Karpas-422 (cell line): ENCODE measurements at places on chromosomes 16 and 17.

- no peak for DNase-seq
These were observed 419.4 kb downstream of the PMP22 start for GRCh38 chr17:14845591-14846281.

DNA sequence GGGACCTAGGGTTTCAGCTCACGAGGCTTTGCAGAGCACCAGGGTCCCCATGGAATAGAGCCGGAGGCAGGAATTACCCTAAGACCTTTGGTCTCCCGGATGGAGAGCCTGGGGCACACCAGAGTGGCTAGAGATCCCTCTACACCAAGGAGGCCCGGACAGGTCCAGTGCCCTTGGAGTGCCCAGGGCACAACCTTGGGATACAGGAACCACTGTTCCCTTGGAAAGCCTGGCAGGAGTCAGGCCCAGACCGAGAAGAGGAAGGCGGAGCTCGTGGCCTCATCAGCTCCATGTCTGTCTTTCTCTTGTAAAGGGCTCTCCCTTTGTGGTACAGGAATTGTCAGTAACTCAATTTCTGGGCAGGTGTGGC is 3.8 kb upstream of the DBNDD1 start:
- DNase-seq, result no peak

DNA sequence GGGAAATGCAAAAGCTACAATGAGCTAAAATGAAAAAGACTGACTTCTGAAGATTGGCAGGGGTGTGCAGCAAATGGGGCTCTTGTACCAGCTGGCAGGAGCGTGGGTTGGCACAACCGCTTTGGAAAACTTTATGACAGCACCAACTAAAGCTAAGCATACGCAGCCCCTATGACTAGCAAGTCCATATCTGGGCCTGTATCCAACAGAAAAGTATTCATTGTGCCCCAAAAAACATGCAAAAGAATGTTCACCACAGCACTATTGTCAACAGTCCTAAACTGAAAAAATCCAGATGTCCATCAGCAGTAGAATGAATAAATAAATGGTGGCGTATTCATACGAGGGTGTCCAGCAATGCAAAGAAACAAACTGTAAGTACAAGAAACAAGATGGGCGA is 22.6 kb upstream of the ITGA3 start:
- no peak for DNase-seq

DNA sequence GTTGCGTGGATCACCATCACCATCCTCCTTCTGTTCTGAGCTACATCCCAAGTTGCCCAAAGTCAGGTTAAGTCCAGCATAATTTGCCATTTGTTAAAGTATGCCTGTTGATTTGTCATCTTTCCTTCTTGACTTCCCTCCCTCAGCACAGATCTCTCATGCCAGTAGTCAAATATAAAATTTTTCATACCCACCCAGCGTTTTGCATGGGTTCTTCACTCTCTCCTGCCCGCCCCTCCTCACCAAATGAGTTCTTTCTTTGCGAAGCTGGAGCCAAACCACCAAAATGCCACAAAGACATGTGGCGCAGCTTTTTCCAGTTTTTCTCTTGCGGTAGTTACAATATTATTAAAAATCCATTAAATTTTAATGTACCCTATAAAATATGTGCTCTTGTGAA is 167.2 kb downstream of the MSI2 start:
- DNase-seq, result peak; percentile 93

DNA sequence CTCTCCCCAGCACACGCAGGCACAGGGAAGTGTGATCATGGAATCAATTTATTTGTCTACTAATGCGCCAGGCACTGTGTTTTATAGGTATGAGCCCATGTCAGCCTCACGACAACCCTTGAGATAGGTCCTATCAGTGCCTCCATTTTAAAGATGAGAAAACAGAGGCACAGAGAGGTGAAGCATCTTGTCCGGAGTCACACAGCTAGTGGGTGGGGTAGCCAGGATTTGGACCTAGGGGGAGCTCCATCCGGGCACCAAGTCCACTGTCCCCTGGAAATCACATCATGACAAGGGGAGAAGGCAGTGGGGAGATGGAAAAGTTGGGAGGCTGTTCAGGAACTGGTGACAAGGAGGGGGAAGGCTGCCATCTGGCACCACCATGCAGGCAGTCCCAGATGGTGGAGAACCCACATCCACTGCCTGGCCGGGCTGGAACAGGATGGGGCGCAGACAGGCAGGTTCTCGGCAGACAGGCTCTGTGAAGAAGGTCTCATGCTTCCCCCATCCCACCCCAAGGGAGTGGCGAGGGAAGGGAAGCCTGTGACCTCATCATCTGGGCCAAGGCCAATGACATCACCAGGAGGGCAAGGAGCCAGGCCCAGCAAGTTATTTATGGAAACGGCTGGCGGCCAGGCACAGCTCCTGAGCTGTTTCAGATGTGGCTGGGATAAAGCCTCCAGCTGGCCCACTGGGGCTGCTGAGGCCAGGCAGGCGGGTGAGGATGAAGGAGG is 126.0 kb upstream of the SDK2 start:
- no peak for DNase-seq

DNA sequence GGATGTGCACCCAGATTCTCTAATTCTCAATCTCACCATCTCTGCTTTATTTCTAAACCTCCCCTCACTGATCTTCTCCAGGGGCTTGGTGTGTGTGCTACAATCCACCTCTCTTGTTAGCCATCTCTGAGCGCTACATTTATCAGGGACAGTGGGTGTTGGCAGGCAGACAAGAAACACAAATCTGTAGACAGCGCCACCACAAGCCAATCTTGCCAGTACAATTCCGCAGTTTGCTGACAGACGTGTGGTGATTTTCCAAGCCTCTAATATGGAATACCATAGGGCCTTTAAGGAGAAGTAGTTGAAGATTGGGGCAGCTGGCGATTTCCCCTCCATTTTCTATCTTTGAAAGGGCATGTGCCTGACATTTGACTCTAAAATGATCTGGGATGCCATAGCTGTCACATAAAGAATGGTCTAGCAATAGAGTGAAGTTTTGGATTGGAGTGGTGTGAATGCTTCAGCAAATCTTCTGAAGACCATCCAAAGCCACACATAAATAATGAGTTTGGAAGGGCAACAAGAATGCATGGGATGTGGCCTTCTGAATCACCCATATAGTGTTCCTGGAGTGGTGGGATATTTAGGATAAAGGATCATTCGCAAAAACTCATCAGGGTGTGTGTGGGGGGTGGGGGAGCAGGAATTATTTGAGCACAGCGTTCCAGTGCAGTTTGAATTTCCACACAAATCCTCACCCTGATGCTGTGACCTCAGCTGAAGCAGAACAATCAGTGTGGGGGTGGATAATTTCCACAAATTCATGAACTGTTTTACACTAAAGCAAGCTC is 12.0 kb upstream of the ANKFN1 start:
- DNase-seq, result no peak

DNA sequence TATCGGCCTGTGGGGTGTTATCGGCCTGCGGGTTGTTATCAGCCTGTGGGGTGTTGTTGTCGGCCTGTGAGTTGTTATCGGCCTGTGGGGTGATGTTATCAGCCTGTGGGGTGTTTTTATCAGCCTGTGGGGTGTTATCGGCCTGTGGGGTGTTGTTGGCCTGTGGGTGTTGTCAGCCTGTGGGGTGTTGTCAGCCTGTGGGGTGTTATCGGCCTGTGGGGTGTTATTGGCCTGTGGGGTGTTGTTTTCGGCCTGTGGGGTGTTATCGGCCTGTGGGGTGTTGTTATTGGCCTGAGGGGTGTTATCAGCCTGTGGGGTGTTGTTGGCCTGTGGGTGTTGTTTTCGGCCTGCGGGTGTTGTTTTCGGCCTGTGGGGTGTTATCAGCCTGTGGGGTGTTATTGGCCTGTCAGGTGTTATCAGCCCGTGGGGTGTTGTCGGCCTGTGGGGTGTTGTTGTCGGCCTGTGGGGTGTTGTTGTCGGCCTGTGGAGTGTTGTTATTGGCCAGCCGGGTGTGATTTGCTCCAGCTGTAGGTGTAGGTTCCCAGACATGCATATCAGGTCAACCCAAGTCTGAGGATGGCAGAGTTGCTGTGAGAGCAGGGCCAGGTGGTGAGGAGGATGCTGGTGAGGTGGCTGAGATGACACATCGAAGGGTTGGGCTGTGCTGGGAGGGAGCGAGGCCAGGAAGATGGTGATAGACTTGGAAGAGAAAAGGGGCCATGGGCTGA is 7.1 kb downstream of the TRARG1 start:
- DNase-seq, result no peak

GRCh38 chr16:85430523-85431421 is 182.3 kb upstream of the GSE1 start:
- no peak for DNase-seq

DNA sequence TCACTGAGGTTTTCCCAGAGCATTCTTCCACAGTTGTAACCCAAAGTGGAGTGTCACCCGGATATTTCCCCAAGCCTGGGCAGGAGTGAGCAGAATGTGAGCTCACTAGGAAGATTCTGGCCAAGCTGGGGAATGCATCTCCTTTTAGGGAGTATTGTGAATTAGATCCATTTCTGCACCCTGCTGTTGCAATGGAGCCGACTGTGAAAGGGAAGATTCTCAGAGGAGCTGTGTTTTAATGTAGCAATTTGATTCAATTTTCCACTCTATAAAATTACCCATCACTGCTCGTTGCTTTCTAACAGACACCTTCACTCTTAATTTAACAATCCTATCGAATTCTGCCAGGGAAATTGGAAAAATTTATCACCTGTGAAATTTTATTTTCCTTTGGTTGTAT is 70.8 kb downstream of the SNX11 start:
- no peak for DNase-seq

GRCh38 chr16:30003670-30004423 is 7.0 kb downstream of the DOC2A start:
- DNase-seq, result no peak

DNA sequence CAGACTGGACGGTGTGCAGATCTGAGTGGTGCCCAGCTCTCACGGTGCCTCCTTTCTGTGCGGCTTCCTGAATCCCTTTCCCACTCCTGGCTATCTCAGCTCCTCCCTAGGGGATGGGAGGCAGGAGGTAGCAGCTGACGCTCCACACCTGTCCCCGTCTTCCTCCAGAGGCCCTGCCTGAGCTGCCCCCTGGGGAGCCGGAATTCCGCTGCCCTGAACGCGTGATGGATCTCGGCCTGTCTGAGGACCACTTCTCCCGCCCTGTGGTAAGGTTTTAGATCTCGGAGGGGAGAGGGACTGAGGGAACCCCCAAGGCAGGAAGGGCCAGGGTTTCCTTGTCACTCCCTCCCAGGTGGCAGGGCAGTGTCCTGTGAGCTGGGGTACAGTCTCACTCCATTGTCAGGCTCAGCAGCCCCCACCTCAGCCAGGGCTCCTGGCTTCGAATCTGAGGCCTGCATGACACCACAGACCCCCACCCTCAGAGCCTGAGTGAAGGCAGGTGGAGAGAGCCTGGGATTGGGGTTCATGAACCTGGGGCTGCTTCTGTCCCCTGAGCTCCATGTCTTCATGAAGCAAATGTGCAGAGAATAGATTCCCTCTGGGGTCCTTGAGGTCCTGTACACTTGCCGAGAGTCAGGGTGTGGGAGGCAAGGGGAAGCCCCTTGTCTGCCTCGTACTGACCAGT is 6.6 kb downstream of the DEF8 start:
- DNase-seq, result no peak

DNA sequence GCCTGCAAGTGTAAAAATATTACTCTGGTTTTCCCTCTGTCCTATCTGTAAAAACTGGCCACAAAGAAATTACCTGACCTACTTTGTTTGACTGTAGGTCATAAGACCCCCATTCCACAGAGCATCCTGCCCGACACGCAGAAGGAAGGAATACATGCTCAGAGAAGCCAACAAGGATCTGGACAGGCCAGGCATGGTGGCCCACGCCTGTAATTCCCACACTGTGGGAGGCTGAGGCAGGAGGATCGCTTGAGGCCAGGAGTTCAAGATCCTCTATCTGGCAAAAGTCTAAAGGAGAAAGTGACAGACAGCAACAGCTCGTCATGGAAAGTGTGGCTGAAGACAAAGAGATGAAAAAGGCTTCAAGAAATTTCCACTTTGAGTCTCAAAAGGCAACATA is 78.2 kb upstream of the RNU2-1 start:
- peak; percentile 15 for DNase-seq

DNA sequence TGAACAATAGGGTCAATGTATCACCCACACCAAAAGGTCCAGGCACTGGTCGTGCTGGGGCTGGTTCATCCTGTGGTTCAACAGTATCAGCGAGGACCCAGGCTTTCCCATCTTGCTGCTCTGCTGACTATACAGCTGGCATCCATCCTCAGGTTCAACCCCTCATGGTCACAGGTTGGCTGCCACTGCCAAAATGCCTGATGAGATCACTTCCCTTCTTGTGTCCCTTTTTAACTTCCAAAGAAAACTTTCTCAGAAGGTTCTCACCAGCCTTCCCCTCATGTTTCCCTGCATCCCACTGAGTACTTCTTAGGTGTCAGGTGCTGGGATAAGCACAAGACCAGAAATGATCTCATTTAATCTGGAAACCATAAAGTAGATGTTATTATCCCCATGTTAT is 25.7 kb downstream of the CLEC16A start:
- no peak for DNase-seq

DNA sequence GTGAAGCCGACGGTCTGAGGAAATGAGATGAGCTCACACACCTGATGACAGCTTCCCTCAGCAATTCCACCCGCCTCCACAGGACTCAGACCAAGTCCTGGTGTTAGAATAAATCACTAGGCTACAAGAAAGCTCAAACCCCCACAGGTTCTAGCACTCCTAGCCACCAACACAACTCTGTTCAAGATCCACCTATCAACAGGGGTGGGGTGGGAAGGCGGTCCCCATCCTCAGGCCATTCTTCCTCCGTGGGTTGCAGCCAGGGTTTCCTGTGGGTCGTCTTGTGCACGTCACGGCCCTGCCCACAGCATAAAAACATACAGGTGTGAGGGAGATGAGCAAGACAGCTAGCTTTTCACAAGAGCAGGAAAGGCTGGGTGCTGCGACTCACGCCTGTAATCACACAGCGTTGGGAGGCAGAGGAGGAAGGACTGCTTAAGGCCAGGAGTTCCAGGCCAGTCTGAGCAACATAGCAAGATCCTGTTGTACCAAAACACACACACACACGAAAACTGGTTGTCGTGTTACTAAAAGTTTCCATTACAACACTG is 81.1 kb downstream of the ANKRD11 start:
- DNase-seq, result no peak

GRCh38 chr17:71709946-71710345 is 410.9 kb upstream of the SOX9 start:
- DNase-seq, result no peak

DNA sequence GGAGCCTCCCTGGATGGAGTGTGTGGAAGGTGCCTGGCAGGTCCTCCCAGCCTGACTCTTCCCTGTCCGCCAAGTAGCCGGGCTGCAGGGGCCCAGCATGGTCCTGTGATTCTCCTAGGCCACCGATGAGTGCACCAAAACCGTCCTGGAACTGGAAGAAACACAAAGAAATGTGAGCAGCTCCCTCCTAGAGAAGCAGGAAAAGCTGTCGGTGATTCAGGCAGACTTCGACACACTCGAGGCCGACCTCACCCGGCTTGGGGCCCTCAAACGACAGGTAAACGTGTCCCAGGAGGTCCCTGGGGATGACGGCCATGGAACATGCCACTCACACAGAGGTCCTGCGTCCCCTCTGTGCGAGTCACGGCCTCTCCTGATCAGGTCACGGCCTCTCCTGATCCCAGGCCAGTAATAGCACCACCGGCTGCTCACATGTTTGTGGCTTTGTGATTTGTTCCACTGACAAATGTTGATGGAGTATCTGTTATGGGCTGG is 4.2 kb upstream of the GAA start:
- no peak for DNase-seq

- DNase-seq, result no peak
These were observed 5.5 kb upstream of the CBFA2T3 start for GRCh38 chr16:88982286-88983084.
